ENCODE measurements at places on chromosomes 12 and 14.
A peak's percentile ranks its signal among the peaks of the same experiment; 100 is the strongest.

DNA sequence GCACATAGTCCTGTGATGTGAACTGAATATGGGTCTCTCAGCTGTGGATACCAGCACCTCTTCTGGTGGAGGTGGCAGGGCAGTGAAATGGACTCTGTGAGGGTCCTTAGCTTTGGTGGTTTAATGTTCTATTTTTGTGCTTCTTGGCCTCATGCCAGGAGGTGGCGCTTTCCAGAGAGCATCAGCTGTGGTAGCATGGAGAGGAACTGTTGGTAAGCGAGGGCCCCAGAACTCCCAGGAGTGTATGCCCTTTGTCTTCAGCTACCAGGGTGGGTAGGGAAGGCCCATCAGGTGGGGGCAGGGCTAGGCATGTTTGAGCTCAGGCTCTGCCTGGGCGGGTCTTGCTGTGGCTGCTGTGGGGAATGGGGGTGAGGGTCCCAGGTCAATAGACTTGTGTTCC, 241.7 kb downstream of the AEBP2 start:
- no peak for DNase-seq

GRCh38 chr12:69639400-69640016, 28.8 kb upstream of the LRRC10 start:
- DNase-seq: peak; percentile 72

DNA sequence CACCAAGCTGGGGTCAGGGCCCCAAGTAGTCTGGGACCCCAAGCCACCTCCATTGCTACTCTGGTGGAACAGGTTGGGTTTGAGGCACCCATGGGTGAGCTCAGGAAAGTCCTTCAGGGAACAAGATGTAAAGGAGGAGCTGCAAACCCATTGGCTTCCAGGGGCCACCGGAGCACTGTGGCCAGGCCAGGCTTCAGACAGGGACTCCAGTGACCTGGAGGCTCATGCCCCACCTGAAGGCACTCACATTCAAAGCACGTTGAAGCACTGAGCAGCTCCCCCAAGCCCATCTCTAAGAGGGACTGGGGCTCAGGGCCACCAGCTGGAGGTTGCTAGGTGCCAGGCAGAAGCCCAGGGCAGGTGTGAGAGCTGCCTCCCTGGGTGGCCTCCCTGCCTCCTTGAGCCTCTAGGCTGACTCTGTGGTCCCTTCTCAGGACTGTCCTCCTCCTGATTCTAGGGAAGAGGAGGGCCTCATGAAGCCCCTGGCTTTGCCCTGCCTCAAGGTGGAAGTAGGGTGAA, 49.1 kb downstream of the FAM222A start:
- DNase-seq: no peak

GRCh38 chr12:96720363-96720705, 186.7 kb upstream of the NEDD1 start:
- peak; percentile 30 for DNase-seq

- DNase-seq: no peak
Measured at GRCh38 chr14:75213172-75213571, 36.8 kb upstream of the TMED10 start.

GRCh38 chr14:92847278-92847677, 53.2 kb downstream of the GOLGA5 start:
- no peak for DNase-seq

DNA sequence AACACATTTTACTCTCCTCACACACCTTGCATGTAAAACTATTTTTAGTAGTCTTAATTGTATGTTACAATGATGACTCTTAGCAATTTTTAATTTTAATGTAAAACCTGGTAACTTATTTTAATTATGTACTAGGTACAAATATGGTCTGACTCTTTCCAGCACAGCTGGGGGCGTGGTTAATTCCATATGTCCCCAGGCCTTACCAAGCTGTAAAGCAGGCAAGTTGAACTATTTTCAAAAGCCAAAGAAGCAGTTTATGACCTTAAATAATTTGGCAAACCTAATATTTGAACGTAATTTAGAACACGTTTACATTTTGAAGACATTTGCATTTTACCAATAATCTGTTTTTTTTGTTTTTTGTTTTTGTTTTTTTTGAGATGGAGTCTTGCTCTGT, 9.3 kb upstream of the ACOT6 start:
- no peak for DNase-seq

DNA sequence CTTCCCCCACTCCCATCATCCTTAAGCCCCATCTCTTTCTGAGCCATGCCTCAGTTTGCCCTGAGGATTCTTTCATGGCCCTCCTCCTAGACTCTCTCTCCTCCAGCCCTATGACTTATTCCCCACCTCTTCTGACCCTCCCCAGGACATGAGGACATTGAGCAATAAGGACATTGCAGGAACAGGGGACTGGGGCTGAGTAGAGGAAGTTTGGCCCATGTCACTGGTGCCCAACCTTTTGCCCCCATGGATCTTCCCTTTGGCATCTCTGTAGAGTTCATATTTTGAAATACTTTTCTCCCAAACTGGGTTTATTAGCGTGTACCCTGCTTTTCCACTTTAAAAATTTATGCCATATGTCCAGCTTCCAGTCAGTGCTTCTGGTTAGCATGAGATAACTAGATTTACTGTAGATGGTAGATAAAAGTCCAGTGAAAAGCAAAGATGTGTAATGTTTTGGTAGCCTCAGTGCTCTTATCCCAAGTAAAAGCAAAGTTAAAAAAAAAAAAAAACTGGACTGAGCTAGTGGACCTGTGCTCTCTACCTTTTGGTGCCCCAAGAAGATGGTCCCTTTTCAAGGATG, 6.1 kb upstream of the LRP1-AS start:
- no peak for DNase-seq

DNA sequence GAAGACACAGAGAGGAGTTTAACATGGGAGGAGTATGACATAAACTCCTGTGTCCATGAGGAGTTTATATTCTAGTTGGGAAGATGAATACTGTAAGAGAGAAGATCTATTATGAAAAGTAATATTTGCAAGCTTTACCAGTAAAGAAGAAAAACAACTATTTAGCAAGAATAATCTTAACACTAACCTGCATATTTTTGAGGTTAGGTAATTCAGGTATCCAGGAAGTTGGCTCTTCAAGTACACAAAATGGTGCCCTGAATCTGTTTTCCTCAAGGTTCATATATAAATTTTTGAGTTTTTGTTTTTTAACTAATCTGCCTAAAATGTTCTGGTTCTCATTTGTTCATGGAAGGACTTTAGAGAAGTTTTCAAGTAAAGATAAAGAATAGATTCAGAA, 33.9 kb upstream of the KCNMB4 start:
- no peak for DNase-seq

DNA sequence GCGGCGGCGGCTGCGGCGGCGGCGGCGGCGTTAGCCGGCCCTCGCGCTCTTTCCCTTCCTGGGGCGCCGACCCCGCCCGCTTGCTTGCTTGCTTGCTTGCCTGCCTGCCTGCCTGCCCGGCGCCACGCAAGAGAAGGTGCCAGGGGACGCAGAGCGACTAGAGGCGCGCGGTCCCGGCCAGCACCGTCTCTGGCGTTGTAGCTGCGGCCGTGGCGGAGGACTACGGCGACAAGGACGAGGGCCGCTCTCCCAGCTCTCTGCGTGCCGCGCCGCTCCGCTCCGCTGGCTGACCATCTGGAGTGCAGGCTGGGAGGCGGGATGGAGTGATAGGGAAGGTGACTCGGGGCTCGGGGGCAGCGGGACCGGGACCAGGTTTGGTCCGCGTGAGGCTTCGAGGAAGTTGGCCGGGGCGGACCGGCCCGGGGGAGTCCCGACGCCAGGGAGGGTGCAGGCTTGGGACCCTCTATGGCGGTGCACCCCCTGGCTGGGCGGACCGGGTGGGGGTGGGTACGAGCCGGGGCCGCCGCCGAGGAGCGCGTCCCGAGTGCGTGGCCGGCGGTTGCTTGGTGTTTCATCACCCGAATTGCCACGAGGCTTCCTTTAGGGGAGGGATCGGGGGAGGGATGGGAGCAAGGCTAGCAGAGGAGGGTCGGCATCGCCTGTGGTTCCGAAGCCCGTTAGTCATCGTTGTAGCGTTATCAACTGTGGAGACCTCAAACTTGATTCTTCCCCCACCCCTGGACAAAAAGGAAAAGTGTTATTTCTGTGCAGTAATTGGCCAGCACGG, 471 bp downstream of the XPOT start:
- DNase-seq: peak; percentile 72

DNA sequence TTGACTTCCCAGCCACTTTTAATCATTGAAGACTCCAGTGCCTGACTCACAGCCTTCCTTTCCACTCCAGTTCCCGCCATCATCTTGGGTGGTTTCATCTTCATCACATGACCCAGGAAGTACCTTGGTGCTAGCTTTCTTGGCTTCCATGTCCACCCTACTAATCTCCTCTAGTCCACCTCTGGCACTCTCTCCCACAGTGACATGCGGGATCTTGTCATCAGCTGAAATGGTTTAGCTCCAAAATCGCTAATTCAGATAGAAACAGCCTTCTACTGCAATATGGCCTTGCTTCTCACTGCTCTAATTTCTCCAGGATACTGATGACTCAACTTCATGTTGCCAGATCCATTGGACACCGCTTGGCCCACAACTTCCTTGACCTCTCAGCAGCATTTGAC, 24.5 kb downstream of the WDR20 start:
- no peak for DNase-seq

DNA sequence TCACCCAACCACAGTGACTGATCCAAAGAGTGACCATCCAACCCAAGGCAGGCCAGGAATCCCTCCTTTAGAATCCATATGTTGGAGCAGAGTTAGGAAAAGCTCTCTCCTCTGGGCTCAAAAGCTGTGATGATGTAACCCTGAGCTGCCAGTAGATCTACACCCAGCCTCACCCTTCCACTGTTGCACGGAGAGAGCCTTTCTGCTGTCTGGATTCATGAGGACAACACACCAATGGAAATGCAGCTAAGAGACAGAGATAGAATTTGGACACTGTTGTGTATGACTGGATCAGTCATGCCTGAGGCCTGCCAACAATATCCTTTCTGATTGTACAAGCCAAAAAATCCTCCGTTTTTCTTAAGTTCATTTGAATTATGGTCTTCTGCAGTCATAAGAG, 4.4 kb upstream of the OR6J1 start:
- DNase-seq: no peak

- no peak for DNase-seq
Measured at GRCh38 chr14:73763396-73763795, 49.2 kb upstream of the PNMA1 start.

DNA sequence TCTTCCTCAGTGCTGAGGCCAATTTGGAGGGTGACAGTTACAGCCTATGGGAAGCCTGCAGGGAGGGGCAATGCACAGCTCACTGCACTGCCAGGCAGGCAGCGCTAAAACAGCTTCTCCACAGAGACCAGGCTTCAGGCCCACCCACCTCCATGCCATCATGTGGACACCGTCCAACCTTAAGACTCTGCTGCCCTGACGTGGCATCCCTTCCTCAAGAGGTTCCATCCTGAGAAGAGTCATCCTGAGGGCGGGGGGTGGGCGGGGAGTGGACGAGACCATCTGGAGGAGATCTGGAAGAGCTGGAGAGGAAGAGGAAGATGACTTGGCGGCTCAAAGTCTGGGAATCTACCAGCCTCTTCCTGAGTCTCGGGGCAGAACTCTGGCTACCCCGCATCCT, 8.4 kb upstream of the ACVRL1 start:
- DNase-seq: no peak

DNA sequence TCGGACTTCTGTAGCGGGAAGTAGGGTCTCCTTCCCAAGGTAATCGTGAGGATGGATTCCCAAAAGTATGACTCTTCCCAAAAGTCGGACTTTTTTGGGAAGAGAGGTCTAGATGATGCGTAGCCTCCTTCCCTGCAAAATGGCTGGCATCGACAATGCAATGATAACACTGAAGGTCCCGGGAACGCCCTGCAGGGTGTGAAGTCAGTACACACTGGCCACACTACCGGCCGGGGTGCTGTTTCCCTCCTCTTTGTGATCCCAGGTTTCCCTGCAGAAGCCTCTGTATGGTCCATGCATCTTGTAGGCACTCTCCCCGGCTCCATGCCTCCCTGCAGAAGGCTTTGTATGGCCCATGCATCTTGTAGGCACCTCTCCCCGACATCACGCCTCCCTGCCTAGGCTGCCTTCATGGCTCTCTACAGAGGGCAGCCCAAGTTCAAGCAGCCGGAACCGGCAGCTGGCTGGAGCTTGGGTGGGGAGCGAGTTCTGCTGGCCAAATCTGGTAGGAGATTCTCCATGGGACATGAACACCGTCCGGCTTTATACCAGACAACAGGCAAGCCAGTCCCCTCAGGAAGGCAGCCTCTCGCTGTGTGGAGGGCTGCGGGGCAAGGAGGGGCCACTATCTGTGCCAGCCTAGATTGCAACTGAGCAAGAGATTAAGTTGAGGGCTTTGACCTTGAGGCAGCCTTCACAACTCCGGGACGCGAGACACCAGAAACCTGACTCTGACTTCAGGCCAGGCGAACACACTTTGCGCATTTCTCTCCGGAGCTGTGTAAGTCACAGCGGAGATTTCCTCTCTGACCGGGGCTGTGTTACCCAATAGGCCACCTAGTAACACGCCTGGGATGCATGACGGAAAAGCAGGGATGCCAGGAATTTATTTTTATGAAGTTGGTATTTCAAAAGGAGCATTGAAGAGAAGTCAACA, 23.5 kb downstream of the FZD10 start:
- DNase-seq: no peak

- peak; percentile 25 for DNase-seq
Measured at GRCh38 chr12:66268562-66268961, 33.7 kb upstream of the HELB start.

DNA sequence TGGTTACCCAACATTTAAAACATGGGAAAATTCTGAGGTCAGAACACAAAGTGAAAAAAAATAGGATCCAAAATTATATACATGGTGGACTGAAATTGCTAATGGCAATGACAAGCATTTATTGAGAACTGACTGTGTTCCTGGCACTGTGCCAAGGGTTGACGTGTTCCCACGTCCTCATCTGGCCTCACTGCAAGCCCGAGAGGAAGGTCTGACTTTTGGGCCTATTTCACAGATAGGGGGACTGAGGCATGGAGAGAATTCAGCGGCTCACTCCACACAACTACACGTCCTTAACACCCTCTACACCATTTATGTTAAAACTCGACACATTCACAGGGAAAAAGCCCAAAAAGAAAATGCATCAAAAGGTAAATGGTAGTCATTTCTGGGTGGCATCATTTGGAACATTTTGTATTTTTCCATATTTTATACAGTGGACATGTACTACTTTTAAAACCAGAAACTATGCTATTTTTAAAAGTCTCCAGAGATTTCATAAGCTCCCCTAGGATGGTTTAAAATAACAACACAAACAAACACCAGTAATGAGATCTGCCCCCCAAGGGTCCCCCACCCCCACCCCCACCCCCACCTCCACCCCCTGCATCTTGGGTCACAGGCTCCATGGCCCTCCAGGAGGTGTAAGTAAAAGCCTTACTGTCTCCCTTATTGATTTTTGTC, 27.7 kb downstream of the CLMN start:
- DNase-seq: peak; percentile 24

DNA sequence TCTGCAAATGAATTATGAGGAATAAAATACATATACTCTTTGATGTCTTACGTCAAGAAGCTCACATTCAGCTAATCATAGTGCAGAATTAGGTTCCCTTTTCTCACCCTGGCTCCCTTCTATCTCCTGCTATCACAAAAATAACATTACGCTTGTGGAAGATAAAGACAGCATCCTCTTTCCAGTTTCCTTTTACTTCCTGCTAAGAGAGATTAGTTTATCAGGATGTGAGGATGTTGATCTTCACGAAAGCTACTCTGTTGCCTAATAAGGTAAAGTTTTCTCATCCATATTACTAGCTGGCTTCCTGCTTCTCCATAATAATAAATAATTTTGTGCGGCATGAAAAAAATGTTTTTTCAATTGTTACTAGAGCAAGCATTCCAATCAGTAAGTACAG, 217.7 kb upstream of the DCN start:
- DNase-seq: no peak

Data from GM12865 (cell line).